Fibroblast of skin of left quadriceps (primary cell): ENCODE measurements at places on chromosomes 13 and 19.

DNA sequence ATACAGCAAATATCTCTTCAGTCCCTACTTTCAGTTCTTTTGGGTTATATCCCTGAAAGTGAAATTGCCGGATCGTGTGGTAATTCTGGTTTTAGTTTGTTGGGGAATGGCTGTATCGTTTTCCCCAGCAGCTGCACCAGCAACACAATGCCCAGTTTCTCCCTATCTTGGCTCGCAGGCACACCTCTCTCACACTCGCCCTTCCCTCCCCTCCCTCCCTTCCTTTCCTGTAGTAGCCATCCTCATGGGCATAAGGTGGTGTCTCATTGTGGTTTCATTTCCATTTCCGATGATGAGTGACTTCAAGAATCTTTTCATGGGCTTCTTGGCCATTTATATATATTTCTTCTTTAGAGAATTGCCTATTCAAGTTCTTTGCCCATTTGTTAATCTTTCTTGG lies 8.6 kb upstream of the GPR18 start:
- no peak for DNase-seq

- peak; percentile 14 for DNase-seq
Observed at GRCh38 chr19:1624458-1624857, 19.2 kb upstream of the UQCR11 start.

GRCh38 chr19:17171874-17172273 lies 43.3 kb upstream of the USE1 start:
- DNase-seq, result no peak

- no peak for DNase-seq
Observed at GRCh38 chr19:41097302-41097701, 9.1 kb downstream of the CYP2A13 start.

GRCh38 chr13:83350569-83350968 lies 531.7 kb downstream of the SLITRK1 start:
- DNase-seq, result peak; percentile 7

GRCh38 chr19:39405958-39406655 lies 540 bp upstream of the ZFP36 start:
- no peak for DNase-seq

GRCh38 chr19:16825312-16826052 lies 3.7 kb upstream of the SIN3B start:
- DNase-seq, result peak; percentile 56

GRCh38 chr13:33111414-33112110 lies 95.3 kb downstream of the KL start:
- DNase-seq, result no peak

DNA sequence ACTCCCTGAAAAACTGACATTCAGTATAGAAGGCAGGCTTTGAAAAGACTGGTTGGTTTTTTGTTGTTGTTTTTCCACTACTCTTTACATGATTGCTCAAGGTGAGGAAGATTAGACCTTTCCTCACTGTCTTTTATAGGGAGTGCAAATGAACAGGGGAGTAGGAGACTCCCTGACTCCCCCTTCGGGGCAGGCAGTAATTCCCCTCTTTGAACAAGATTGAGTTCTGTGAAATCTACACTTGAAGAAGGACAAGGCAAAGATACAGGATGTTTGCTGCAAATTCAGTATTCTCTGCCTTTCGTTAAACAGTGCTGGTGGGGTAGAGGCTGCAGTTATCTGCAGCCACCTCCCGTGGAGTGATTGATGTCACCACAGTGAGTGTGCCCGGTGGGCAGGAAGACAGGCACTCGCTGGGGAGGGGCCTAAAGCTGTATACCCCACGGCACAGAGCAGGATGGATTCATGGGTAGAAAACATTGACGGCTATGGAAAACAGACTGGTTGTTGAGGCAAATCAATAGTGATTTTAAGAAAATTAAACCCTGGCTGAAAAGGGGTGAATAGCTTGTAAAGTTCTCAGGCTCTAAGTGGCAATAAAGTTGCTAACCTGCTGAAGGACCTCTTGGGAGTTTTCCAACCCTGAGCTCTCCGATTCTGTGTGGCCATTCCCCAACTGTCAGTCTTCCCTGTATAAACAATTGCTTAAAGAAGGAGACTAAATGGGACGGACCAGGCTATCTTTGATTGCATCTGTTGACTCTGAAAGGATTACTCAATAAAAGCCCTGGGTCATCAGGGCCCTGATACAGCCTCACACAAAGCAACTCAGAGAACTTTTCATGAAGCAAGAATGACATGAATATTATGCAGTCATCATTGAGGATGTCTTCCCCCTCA lies 308.3 kb downstream of the TBC1D4 start:
- no peak for DNase-seq

DNA sequence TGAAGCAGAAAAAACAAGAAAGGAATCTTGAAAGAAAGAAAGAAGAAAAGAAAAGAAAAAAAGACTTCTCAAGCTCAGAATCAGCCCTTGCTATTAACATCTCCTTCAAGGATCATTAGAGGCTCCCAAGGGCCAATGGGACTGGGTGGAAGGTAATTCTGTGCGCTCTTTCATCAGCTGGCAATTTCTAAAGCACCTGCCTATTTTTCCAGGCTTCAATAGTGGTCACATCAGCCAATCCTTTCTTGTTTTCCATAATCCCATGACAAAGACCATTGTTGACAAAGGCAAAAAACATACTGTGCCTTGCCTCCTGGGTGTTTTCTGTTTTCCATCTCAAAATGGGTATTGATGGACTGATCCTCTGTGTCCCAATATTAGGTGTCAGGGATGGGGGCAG lies 88.2 kb upstream of the TSC22D1 start:
- no peak for DNase-seq

- no peak for DNase-seq
Observed at GRCh38 chr19:1618157-1619093, 13.2 kb upstream of the UQCR11 start.

DNA sequence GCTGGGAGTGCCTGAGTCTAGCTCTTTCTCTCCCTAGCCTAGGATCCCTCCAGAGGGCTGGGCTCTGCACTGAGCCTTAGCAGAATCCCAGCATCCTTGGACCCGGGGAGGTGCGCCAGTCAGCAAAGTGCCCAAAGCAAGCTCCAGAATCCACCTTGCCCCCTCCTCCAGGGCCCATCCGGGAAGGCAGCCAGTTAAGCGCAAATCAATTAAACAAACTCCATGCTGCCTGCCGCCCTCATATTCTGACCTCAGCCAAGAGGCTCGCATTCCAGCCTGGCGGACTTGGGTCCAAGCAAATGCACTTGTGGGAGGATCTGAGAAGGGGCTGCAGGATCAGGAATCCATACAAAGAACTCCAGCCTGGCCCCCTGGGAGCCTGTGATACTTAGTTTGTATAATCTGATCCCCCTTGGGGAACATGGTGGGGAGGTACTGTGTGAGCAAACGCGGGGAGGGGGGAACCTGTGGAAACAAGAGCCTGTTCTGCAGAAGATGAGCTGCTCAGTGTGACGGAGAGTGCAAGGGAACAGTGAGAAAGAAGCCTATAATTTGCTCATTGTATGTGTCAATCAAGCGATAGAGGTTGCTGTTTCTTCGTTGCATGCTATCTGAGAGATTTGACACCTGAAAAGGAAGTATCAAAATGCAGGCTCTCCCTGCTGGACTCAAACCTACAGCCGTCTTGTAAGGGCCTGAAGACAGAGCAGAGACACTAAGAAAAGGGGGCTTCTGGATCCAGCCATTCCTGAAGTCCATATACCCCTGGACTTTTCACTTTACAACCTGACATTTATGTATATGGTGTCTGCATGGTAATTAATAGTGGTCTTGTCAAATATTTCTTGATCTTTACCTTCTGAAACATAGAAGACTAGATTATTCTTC lies 29.4 kb downstream of the ZNRF4 start:
- DNase-seq, result no peak

DNA sequence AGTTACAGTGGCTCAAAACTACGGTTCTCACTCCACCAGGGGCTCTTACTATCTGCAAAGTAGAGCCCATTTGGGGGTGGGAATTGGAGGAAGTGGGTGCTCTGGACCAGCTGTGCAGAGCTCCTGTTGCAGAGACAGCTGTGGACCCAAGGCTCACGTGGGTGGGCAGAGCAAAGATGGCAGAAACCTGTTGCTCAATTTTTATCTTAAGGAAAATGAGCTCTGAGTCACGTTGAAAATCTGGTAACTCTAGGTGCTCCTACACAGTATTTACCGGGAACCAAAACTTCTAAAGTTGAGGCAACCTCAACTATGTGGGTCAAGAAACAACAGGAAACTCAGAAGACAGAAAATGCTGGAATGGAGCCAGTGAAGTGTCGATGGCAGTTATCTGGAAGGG lies 30.2 kb upstream of the SLC15A1 start:
- DNase-seq, result no peak

- DNase-seq, result no peak
Observed at GRCh38 chr19:21912654-21913053, 76.7 kb upstream of the ZNF43 start.

DNA sequence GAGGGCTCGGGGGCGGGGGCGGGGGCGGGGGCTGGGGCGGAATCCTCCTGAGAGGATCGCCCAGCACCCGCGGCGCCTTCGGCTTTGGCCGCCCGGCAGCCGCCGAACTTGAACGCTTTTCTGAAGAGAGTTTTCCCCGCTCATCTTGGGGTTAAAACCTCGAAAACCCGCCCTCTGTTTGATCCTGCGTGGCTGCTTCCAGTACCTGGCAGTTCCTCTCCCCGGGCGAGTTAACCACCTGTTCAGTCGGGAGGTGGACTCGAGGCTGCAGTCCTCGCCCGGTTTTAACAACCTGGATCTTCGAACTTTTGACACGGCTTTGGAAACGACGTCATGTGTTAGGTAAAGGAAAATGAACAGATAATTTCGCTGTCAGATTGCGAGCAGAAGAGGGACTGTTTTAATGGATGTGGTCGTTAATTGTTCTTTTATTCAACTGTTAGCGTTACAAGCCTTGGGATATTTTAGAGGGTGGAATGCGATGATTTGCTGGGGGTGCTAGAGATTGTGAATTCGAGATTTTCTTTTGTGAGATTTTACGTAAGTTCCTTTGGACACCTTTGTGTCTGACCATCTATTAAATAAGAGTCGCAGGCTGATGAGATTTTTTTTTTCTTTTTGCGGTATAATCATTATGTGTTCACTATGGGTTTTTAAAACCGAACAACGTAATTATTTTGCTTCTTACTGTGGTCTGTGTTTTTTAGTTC lies 1.0 kb downstream of the FNDC3A start:
- no peak for DNase-seq

DNA sequence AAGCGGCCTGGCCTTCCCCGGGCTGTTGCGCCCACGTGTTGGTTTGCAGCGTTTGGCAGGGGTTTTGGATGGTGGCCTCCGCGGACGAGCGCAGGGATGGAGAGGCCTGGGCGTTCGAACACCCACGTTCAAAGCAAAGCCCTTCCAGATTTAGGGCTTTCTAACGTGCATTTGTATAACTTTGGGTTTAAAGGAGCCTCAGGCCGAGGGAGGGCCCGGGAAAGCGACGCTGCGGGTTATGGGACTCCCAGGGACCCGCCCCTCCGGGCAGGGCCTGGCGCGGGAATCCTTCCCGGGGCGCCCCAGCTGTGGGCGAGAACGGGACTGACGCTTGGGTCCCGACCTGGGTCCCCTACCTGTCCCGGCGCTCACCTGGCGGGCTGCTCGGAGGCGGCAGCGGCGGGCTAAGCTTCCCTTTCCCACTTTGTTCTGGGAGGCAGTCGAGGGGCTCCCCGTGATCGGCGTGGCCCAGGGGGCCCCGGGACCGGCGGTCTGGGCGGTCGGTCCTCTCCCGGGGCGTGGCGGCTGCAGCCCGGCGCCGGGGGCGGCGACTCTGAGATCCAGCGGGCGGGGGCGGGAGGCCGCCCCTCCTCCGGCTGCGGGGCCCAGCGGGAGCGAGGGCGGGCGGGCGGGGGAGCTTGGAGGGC lies at the start of gene FBXO17:
Gene FBXO17, minus strand, starts transcription at position 529 of the 647 bp plus-strand sequence. CDS start 25,423 bp downstream, outside the sequence.
- peak; percentile 17 for DNase-seq

- no peak for DNase-seq
Observed at GRCh38 chr13:107275945-107276614, 708.1 kb upstream of the ARGLU1 start.

DNA sequence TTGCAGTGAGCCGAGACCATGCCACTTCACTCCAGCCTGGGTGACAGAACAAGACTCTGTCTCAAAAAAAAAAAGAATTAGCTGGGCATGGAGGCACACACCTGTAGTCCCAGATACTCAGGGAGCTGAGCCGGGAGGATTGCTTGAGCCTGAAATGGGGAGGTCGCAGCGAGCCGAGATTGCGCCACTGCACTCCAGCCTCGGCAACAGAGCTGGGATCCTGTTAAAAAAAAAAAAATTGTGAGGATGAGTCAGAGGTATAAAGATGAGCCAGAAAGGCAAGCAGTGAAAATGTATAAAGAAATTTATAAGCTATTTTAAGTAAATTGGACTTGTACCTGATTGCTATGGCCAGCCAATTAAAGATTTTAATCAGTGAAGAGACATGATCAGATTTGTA lies 21.1 kb downstream of the KBTBD6 start:
- DNase-seq, result no peak

DNA sequence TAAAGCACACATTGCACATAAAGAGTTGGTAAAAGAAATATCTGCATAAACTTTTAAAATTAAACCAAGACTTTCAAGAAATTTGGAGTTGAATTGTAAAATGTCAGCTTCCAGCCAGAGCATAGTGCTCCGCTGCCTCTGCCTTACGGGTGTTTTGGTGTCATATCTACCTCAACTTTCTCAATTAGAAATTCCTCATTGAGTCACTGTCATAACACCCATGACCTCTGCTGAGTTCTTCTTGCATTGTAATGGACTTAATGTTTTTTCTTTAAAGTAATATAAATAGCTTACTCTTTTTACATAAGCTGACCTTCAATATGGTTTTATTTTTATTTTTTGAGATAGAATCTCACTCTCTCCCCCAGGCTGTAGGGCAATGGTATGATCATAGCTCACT lies 551.0 kb upstream of the NBEA start:
- DNase-seq, result no peak

DNA sequence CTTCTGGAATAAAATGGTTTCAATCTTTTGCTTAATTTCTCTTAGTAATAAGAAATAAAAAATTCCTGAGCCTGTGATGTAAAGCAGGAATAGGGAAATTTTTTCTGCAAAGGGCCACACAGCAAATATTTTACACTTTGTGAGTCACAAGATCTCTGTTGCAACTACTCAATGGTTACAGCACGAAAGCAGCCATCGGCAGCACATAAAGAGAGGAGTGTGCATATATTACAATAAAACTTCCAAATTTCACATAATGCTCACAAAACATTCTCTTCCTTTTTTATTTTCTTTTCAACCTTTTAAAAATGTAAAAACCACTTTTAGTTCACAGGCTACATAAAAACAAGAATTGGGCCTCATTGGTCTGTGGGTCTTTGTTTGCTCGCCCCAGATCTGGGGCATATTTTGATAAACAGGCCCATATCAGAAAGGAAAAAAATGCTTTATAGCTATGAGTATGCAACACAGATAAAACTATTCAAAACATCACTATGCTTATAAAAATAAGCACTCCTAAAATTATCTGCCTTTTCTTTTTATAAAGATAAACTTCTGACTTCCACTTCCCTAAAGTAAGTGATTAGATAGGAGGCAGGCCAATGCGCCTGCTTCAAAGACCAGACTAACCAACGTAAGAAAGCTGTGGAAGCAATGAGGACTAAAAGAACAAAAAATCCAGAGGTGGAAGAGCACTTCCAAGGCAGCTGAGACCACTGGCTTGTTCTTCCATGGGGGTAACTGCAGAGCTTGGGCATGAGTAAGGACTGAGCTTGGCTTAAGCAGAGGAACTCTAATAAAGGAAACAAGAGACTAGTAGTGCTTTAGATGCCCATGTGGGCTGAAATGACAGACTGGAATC lies 26.5 kb downstream of the MYCBP2 start:
- DNase-seq, result peak; percentile 48
